ENCODE measurements at places on chromosomes 1 and 21. TPM values are rescaled to one million over a fixed set of nuclear protein-coding genes. Genes with fewer than 3 reads are reported as not detected.

DNA sequence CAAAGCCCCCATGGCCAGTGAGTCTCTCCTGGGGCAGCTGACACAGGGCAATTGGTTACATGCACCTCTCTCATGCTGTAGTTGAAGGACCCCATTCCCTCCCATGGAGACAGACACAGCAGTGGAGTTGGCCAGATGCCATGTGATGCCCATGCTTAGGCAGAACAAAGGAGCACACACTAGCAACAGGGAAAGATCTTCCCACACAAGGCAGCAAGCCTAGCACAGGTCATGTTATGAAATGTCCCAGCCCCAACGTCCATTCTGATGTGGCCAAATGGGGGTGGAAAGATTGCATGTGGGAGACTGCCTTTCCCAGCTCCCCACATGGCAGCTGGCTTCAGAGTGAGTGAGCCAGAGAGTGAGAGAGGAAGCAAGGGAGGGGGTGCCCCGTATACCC lies 34.5 kb downstream of the AADACL4 start:
- DNase-seq = no peak

DNA sequence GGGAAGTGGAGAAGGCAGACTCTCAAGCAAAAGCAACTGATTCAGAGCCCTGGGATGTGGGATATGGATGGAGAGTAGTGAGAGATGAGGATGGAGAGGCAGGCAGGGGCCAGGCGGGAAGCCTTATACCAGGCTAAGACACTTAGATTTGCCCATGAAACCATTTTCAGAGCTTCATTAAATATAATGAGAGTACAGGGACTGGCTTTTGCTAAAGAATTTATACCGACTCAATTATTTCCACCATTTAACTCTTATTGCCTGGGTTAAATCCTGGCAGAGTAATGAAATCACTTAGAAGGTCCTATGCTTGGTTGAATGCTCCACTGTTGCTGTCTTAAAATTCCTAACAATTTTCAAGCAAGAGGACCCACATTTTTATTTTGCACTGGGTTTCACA lies 311.7 kb downstream of the KCNH1 start:
- DNase-seq = no peak

CENPL gene
- 32.9 TPM for total RNA-seq

GRCh38 chr21:25571726-25572121 lies 35.6 kb downstream of the MRPL39 start:
- no peak for DNase-seq

DNA sequence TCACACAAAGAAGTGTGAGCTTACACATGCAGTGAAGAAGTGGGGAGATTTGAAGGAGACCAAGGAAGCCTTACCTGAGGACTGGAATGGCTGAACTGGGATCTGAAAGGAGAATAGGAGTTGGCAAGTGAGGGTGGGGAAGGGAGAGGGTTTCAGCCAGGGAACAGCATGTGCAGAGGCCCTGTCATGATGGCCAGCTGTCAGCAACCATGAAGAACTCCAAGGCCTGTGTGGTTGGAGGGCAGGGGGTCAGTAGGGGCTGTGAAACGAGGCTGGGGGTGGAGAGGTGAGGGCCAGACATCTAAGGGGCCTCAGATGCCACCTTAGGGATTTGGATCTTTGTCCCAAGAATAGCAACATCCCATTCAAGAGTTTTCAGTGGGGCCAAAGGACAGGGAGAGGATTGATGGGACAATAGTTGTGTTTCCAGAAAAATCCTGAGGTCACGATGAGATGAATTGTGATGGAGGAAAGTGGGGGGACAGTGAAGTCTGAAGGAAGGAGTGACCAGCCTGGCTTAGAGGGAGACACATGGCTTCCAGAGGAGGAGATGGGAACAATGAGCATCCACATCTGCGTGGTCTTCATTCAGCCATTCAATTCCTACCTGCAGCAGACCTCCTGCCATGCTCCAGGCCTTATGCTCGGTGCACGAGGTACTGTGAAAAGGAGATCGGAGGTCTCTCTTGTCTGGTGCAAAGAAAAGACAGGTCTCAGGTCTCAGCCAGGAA lies 187.6 kb downstream of the MATN1 start:
- no peak for DNase-seq

GRCh38 chr1:163897412-163898155 lies 575.8 kb downstream of the NUF2 start:
- peak; percentile 69 for DNase-seq

GRCh38 chr1:81325397-81325796 lies 475.3 kb upstream of the ADGRL2 start:
- DNase-seq = no peak

LCE3E gene
- total RNA-seq = not detected

- no peak for DNase-seq
These were observed 95.3 kb upstream of the DISP3 start for GRCh38 chr1:11383553-11384169.

DNA sequence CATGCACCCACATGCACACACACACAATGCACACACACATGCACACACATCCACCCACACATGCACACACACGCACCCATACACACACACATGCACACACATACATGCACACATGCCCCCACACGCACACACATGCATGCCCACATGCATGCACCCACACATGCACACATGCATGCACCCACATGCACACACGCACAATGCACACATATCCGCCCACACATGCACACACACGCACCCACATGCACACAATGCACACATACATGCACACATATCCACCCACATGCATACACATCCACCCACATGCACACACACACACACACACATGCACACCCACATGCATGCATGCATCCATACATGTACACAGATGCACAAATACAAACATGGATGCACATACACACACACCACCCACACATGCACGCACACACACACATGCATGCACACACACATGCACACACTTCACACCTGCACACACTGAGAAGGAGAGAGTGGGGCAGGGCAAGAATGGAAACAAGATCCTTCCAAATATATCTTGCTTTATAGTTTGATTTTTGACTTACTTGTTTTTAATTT lies 123.2 kb downstream of the NPHP4 start:
- DNase-seq = no peak

- DNase-seq = no peak
These were observed 127.5 kb downstream of the RNF220 start for GRCh38 chr1:44532567-44532944.

GRCh38 chr1:172719694-172720138 lies 60.8 kb downstream of the FASLG start:
- DNase-seq = peak; percentile 58

KRTAP19-3 gene
- total RNA-seq = not detected

GRCh38 chr1:31764312-31765040 lies at the start of gene ADGRB2:
Gene ADGRB2, minus strand, starts transcription at chr1:31764340. Its CDS starts 7,119 bp downstream, at chr1:31757221.
- no peak for DNase-seq

PEAR1 gene
- 0.19 TPM for total RNA-seq

GRCh38 chr1:22936681-22937080 lies 36.0 kb downstream of the LACTBL1 start:
- DNase-seq = no peak

DNA sequence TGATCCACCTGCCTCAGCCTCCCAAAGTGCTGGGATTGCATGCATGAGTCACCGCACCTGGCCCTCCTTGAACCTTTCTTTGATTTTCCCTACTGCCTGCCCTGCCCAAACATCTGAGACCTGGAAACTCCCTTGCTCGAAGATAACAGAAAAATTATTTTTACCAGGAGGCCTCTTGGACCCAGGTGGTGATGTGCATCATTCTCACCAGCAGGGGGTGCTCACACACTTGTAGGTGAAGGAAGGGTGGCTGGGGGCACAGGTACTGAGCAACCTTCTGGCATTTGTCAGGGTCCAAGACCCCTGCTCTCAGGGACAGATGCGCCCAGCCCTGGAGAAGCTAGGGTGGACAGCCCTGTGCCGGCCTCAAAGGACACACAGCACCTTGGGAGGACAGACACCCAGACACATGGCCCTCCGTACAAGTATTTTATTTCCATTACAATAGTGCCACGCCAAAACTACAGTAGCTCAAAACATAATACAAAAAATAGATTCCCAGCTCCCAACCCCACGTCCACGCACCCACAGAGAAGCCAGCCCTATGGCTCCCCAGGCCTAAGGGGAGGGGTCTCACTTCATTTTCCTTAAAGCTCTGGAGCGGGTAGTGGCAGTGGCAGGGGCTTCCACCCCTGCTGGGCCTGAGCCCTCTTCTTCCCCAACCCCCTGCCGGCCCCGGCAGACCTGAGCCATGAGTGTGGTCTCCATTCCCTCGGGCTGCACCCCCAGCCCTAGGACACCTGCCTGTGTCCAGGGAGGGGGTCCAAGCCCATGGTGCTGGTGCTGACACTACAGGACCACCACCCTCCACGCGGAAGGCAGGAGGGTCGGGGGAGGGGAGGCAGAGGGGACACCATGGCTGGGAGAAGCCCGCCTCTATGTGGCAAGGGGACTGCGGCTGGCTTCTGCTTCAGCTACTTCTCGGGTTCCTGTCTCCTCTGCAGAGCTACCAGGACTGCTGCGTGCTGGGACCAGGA lies 40.4 kb upstream of the EIF4G3 start:
- DNase-seq = peak; percentile 43

- no peak for DNase-seq
These were observed 135.1 kb upstream of the PTGFR start for GRCh38 chr1:78355656-78356055.

DNA sequence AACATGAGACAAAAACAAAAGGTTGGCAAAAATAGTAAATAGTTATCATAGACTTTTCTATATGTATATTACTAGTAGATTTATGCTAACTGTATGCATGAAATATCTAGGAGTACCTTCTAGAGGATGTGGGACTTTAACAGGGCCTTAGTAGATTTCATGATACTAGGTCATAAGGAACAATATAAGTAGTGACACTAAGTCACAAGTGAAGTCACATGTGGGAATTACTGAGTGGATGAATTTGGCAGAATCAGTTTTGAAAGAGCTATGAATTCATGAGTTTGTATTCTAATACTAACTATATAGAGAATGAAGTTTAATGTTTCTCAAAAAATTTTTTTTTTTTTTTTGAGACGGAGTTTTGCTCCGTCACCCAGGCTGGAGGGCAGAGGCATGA lies 53.1 kb upstream of the GPR25 start:
- no peak for DNase-seq

GRCh38 chr1:186985889-186986491 lies 157.2 kb downstream of the PLA2G4A start:
- DNase-seq = peak; percentile 35

DNA sequence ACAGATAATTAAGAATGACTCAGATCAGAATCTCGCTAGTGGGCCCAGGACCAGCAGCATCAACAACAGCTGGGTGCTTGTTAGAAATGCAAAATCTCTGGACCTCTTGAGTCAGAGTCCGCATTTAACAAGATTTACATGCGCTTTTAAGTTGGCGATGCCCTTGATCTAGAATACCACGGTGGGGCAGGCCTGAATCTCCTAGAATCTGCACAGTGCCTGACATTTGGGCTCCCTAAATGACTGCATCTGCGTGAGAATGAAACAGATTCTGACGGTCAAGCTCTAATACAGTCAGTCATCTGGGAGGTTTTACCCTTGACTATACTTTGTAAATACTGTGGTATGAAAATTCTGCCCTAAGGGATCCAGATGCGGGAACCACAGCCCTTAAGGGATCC lies 17.2 kb upstream of the RAB29 start:
- peak; percentile 17 for DNase-seq

MPZ gene
- total RNA-seq = 10.7 TPM

Measured in LHCN-M2 (cell line).